ENCODE measurements at places on chromosomes 11 and 22.

GRCh38 chr22:38710866-38711265, 5.1 kb downstream of the GTPBP1 start:
- H3K4me3 ChIP-seq = no peak overlapping the region
- H3K36me3 ChIP-seq = peaks cover 41% of the 10 kb centered on the region
- H3K27ac ChIP-seq = no peak overlapping the region
- no peak for DNase-seq
- peaks cover 71% of the 10 kb centered on the region for H3K4me1 ChIP-seq
- H3K27me3 ChIP-seq = no peaks in the 10 kb centered on the region

GRCh38 chr11:37078521-37078920, 480.5 kb upstream of the RAG2 start:
- no peak overlapping the region for H3K4me3 ChIP-seq
- H3K27ac ChIP-seq = no peak overlapping the region
- H3K36me3 ChIP-seq = no peaks in the 10 kb centered on the region
- H3K4me1 ChIP-seq = no peaks in the 10 kb centered on the region
- no peaks in the 10 kb centered on the region for H3K27me3 ChIP-seq

GRCh38 chr11:5671831-5672230, 13.0 kb downstream of the TRIM5 start:
- no peaks in the 10 kb centered on the region for H3K27me3 ChIP-seq
- no peaks in the 10 kb centered on the region for H3K4me1 ChIP-seq
- H3K36me3 ChIP-seq = peaks cover 26% of the 10 kb centered on the region
- no peak overlapping the region for H3K27ac ChIP-seq

- no peaks in the 10 kb centered on the region for H3K36me3 ChIP-seq
- no peaks in the 10 kb centered on the region for H3K27me3 ChIP-seq
- H3K4me1 ChIP-seq = no peaks in the 10 kb centered on the region
Measured at GRCh38 chr11:89437317-89437716, 53.9 kb downstream of the NOX4 start.

Measured in Calu3 (cell line).